ENCODE measurements at places on chromosomes 6 and 20.
A peak's percentile ranks its signal among the peaks of the same experiment; 100 is the strongest.

- no peak for DNase-seq
Measured at GRCh38 chr6:82507112-82507511, 143.5 kb downstream of the TPBG start.

DNA sequence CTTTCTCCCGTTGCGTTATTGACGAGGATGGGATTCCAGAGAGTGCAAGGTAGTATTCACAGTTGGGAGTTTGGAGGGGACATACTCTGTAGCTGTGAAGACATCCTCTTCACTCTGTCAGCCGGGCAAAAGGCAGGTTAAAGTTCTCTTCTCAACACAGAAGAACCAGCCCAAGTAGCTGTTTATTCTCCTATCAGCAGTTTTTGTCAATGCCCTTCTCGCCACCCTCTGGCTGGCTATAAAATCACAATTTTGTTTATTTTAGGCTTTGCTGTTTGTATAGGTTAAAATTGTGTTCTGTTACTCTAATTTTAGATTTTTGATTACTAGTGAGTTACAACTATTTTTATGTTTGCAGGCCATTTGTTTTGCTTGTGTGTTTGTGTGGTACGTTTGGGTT, 37.9 kb upstream of the MAS1 start:
- no peak for DNase-seq

- no peak for DNase-seq
Measured at GRCh38 chr6:35724059-35724458, 12.8 kb upstream of the ARMC12 start.

GRCh38 chr20:5781798-5782750, 31.9 kb downstream of the SHLD1 start:
- DNase-seq: no peak

- no peak for DNase-seq
Measured at GRCh38 chr20:47821481-47822100, 36.3 kb upstream of the SULF2 start.

DNA sequence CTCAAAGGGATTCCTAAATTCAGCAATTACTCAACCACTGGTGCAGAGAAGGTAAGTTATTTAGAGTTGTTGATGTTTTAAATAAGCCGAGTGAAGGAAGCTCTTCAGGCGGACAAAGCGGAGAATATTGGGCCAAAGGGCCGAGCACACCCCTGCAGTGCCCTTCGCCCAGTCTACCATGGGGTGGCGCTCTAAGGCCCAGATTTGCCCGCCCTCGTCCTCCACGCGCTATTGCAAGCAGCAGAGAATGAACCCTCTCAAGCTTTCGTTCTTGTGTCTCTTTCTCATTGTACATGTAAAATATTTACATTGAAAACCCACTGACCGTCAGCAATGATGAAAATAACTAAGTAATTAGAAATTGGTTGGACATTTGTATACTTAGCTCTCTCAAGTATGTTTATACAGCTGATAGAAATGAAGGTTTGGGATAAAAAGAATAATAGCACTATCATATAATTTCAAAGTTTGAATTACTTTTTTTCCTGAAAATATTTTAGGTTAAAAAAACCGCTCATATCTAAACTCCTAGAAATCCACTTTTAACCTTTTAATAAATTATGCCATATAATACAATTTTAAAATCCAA, 195.0 kb upstream of the CEP162 start:
- DNase-seq: no peak

- DNase-seq: no peak
Measured at GRCh38 chr6:121548131-121548530, 112.7 kb downstream of the GJA1 start.

GRCh38 chr20:4059606-4060005, 44.2 kb upstream of the RNF24 start:
- no peak for DNase-seq

GRCh38 chr6:143385636-143386035, 64.9 kb downstream of the ADAT2 start:
- DNase-seq: no peak

- peak; percentile 13 for DNase-seq
Measured at GRCh38 chr6:46015119-46015968, at the start of gene CLIC5. Gene CLIC5 (minus strand): TSS chr6:46015860. CDS start chr6:46015542, 318 bp downstream.

- no peak for DNase-seq
Measured at GRCh38 chr20:3865887-3866407, 19.3 kb downstream of the MAVS start.

- no peak for DNase-seq
Measured at GRCh38 chr20:1357921-1358671, 29.2 kb upstream of the SDCBP2 start.

DNA sequence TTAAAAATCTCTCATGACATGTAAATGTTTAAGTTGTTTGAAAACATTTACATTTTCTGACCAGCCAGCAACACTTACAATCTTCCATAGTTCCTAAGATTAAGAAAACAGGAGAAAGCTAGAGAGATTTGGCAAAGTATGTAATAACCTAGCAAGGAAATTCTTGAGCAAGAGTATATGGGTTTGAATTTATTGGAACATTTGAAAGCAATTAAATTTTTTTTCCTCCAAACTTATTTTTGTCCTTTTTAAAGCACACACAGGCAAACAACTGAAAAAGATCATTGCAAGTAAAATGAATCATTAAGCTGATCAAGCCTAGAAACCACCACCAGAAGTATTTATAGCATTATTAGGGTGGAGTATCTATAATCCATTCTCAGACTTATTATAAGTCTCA, 20.1 kb upstream of the ZNF217 start:
- no peak for DNase-seq

DNA sequence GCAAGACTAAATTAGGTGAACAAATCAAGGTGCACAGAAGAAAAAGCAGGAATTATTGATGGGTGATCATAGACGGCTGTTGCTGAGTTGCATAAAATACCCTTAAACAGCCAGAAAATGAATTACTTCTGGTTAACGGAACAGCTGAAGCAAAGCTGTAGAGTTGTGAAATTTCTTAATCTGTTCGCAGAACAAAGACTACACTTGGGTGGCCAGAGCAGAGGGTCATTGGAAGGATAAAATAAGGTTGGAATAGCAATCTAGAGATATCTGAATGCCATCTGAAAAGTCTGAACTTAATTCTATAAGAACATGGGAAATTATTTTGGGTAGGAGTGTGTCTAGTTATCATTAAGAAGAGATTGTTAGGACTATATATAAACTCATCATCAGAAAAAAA, 339.1 kb upstream of the RSPO3 start:
- no peak for DNase-seq

DNA sequence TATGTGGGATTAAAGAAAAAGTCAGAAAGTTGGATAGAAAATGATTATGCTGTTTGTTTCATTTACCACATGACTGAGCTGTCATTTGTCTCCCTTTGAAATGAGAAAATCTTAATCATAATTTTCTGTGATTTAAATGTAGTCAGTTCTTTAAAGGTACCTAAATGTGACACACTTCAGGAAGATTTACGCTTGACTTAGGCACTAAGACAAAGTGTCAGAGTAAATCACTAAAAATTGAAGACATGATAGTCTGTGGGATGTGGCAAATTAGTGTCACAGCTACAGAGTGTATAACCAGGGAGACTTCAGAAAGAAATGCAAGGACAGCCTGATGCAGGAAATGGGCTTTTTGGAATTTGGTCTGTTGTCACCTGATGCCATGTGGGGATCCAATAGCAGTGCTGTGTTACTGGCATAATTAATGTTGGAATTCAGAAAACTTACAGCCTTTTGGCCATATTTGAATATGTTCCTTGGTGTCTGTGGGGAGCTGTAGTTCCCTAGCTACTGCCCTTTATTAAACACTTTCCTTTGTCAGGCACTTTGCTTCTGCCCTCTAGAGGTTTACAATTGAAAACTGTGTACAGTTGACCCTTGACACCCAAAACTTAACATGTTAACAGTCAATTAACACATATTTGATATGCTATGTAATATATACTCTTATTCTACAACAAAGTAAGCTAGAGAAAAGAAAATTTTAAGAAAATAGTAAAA, 493.8 kb downstream of the UTRN start:
- no peak for DNase-seq

DNA sequence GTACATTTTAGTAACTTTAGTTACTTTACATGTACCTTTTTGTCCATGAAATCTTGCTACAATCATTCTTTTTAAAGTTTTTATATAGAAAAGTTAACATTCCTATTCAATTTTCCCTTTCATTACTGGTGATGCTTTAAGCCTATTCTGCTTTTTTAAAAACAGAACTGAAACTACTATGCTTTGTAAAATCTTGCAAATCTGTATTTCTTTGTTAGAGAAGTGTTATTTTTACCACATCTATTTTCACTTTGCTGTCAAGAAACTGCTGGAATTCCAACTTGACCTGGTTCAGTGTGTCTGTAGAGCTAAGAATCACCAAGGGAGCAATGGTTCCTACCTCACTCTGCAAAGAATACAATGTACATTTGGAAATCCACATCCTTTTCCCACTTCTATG, 21.8 kb upstream of the SAMD5 start:
- no peak for DNase-seq

- no peak for DNase-seq
Measured at GRCh38 chr6:156256161-156256560, 521.0 kb upstream of the ARID1B start.

Measured in activated T-helper 1 cell treated with anti-CD3 and anti-CD28 coated beads, Interleukin-2, amount 50 U/mL, for 16 hours (primary cell).